ENCODE measurements at places on chromosomes 7 and 10.

- no peak for DNase-seq
Measured at GRCh38 chr7:35735396-35735795, 40.5 kb upstream of the HERPUD2 start.

GRCh38 chr7:35576031-35576573 lies 118.8 kb downstream of the HERPUD2 start:
- peak; percentile 18 for DNase-seq

GRCh38 chr7:26663874-26664273 lies 200.5 kb downstream of the SKAP2 start:
- no peak for DNase-seq

GRCh38 chr7:22718200-22718711 lies 8.7 kb upstream of the IL6 start:
- no peak for DNase-seq

DNA sequence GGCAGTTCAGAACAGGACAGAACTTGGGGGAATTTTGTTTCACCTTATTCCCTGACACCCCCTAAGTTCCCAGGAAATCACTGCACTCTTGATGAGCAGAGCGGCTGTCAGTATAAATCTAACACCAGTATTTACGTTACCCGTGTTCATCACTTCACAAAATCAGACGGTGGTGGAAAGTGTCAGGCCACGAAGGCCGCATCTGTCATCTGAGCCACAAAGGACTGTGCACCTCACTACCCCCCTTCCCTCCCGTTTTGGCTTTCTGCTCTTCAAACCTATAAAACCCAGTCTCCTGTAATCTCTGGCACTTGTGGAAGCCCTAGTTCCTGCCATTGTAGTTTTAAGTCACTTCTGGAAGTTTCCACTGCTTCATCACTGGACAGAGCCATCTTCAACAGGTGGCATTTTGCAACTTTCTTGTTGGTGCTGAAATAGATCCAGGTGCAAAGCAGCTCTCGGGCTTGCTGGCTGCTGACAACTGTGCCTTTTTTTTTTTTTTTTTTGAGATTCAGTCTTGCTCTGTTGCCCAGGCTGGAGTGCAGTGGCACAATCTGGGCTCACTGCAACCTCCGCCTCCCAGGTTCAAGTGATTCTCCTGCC lies 9.5 kb downstream of the ZFAND2A start:
- DNase-seq, result no peak

DNA sequence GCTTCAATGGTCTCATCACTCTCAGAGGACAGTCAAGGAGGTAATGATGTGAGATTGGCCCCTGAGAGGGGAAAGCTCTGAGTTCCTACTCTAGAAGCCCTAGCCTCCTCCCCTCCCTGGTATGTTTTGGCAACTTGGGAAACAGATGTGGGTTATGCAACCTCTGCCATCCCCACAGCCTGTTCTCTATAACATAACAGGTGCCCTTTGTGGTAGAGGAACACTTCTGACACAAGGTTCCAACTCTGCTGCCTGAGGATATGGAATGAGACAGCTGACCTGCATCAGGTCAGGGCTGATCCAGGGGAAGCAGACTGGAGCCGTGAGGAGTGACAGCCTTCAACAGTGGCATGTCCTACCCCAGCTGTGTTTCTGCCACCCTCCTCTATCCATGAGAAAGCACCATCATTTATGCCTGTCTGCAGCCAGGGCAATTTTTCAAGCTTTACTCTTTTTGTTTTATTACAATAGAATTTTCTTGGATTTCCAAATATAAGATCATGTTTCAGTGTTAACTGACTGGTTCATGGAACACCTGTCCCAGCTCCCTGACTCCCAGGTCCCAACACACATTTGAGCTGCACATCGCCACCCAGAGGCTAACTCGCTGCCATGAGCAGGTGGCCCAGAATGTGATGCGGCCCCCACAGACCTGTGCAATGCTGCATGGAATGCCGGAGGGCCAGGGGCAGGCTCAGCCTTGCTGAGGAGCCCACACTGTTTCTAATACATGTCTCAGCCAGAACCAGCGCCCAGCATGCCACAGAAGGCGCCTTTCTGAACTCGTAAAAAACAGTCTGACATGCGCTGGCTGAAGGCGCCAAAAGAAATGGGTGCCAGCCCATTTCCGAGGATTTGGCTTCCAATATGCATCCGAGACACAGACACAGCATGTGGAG lies 124.8 kb upstream of the CHST15 start:
- DNase-seq, result no peak

DNA sequence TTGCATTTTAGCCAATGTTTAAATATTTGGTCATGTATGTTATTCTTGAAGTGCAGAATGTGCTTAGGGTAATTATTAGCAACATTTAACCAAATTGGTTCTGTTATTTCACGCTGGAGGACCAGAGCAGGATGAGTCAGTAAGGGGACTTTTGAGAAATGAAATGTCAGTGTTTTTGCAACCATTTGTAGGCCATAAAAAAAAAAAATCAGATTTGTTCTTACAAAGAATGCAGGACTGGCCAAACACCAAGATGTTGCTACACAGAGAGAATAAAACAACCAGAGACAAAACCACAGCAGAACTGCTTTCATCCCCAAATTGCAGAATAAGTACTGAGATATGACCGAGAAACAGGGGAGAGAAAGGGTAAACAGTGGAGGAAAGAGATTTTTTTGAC lies 62.1 kb downstream of the TPST1 start:
- no peak for DNase-seq

GRCh38 chr7:44325201-44325671 lies at the start of gene CAMK2B:
TSS of gene CAMK2B (minus strand) at chr7:44325594. CDS start at chr7:44325421, 173 bp downstream.
- DNase-seq, result no peak

DNA sequence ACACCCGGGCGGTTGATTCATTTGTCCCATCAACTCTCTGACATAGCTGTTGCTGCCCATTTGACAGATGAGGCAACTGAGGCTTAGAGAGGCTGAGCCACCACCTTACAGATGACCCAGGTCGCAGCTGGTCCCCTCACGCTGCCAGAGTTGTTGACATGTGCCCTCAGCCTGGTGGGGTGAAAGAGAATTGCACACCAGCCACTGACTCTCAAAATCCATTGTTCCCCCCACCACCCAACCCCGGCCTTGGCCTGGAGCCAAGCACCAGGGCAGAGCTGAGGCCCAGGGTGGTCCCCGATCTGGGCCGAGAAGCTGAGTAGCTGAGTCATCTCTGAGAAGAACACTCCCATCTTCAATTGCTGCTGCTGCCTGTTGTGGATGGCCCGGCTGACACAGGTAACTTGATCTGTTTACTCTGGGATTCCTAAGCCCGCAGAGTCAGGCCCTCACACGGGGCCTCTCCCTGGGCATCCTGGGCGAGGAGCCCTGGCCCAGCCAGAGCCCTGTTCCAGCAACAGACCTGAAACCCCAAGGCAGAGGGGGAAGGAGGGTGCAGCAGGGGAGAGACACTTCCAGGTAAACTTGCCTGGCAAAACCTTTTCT lies 27.5 kb downstream of the PVRIG start:
- DNase-seq, result no peak

DNA sequence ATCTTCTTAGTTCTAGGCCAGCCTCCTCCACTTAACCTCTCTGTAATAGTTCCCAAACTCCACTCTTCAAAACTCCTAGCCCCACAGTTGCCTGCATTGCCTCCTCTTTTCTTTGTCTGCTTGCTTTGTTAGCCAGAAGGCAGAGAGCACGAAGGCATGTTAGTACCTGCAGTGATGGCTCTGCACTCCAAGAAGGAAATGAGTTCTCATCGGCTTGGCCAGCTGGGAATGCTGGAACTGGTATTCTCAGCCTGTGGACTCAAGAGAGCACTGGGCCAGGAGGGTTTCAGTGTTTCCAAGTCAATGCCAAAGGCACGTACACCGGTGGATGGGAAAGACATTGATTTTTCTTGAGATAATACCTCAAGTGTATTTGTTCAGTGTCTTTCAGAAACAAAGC lies 66.3 kb upstream of the HABP2 start:
- DNase-seq, result no peak

GRCh38 chr10:19144206-19144605 lies 95.6 kb downstream of the MALRD1 start:
- no peak for DNase-seq

GRCh38 chr10:78852466-78853240 lies 216.1 kb upstream of the ZMIZ1 start:
- no peak for DNase-seq

- no peak for DNase-seq
Measured at GRCh38 chr7:26060733-26061677, 91.0 kb upstream of the NFE2L3 start.

DNA sequence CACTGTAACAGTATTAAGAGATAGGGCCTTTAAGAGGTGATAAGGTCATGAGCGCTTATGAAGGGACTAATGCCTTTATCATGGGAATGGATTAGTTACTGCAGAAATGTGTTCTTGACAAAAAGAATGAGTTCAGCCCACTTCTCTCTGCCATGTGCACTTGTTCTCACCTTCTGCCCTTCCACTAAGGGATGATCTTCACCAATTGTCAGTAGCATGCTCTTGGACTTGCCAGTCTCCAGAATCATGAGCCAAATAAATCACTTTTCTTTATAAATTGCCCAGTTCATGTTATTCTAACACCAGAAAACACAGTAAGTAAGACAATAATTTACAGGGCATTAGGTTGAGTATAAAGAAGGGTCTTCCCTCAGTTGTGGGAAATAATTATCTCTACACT lies 189.1 kb downstream of the CRPPA start:
- DNase-seq, result no peak

DNA sequence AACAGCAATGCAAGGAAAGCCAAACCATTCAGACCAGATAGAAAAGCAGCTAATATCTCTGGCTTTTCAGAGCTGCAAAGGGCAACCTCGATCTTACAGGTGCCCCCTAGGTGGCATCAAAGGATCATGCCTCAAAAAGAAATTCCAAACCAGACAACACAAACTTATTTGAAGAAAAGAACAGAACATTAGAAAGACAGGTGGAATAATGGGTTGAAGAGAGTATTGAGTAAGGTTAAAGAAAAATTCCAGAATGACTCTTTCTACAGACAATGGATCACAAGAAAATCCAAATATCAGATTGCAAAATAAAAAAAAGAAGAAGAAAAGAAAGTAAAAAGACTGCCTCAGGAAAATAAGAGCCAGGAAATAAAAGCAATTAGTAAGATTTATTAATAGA lies 213.7 kb downstream of the ELMO1 start:
- DNase-seq, result peak; percentile 58

DNA sequence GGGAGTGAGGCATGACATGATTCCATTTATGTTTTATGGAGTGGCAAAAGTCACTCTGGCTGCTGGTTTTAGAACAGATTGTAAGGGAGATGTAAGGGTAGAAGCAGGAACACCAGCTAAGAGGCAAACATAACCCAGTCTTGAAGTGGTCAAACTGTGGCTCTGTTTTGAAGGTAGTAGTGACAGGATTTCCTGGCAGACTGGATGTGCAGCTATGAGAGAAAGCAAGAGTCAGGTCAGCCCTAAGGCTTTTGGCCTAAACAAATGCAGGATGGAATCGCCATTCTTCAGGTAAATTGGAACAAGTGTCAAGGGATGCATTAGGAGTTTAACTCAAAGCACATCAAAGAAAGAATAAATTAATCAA lies 175.3 kb upstream of the AGR3 start:
- DNase-seq, result no peak

- DNase-seq, result no peak
Measured at GRCh38 chr7:94311515-94311914, 83.2 kb upstream of the COL1A2 start.

DNA sequence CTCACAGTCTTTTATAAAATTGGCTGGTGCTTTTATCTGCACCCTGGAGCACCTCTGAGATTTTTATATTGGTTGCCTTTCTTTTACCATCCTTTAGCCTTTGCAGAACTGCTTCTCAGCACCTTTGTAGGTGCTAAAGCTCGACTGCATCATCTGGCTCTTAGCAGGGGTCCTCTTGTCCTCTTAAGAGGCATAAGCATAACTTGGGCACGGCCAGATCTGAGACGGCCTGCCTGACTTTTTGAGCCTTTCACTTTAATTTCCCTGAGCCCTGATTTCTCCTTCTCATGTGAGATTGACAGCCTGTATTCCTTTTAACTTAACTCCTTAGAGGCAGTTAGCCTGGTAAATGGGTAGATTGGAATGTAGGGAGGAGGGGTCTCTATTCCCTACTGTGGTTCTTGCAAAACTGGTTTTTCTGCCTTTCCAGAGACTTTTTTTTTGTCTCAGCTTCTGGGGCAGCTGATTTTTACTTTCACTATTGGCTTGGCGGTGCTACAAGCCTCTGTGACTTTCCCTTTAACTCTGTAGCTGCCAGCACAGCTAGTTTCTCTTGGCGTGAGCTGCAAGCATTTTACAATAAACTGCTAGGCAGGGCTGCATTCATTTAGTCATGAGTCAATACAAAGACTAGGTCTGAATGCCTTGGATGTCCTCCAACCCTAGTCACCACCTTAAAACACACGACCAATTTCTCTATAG lies 24.0 kb downstream of the ZPBP start:
- DNase-seq, result no peak

DNA sequence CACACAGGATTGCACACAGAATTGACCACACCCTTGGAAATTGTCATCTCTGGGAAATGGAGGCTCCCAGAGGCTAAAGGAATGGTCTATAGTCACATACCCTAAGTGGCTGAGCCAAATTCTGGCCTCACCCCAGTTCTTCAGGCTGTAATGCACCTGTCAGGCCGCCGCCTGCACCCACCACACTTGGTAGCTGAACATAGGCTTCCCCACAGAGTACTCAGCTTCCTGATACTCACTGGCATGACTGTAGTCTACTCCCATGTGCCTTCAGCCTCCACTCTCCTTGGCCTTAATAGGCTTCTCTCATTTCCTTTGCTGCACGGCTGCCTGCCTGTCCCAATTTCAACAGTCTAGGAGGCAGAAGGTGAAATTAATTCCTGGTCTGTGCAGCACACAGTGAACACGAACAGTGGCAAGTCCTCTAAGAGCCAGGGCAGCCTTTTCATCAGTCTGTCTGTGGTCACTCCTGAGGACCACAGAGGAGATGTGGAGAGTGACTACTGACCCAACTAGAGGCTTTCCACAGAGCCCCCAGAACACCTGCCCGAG lies 42.5 kb downstream of the NUDCD3 start:
- DNase-seq, result no peak

DNA sequence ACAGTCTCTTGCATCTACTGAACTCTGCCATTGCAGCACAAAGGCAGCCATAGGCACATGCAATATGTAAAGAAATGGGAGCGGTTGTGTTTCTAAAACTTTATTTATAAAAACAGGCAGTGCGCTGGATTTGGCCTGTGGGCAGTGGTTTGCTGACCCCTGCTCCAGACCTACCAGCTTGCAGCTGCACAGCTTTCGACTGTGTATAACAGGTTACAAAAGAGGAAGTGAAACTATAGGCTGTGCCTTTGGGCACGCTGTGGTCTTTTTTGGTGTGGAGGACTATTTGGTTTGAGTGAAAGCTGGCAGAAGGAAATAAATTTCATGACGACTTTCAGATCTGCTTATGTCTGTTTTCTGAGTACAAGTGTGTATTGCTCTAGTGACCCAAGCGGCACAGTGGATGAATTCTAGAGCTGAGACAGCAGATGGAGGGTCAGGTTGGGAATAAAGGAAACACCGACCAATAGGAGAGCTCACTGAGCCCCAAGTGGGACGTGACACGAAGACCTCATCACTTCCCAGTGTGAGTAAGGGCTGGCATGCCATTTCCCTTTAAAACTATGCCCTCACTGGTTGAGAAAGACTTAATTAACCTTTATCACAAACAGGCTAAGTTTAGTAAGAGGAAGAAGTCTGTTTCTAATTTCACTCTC lies 152.7 kb downstream of the ANK3 start:
- peak; percentile 45 for DNase-seq

GRCh38 chr7:43076606-43077005 lies 35.8 kb upstream of the HECW1 start:
- no peak for DNase-seq

GRCh38 chr10:75347186-75347585 lies 54.4 kb downstream of the ZNF503 start:
- no peak for DNase-seq

- DNase-seq, result no peak
Measured at GRCh38 chr10:83166344-83166743, 973.0 kb upstream of the GHITM start.

Data from hippocampal formation (tissue), 2 donors.